Stimulated activated CD8-positive, alpha-beta memory T cell treated with anti-CD3 and anti-CD28 coated beads, Interleukin-4, amount 100 ng/mL, for 48 hours (primary cell): ENCODE measurements at places on chromosomes 16 and 17.

- no peak for DNase-seq
Measured at GRCh38 chr17:72862276-72862999, 230.1 kb downstream of the SLC39A11 start.

GRCh38 chr17:77460514-77461046 is 319.8 kb downstream of the SEC14L1 start:
- DNase-seq = peak; percentile 53

GRCh38 chr17:35018814-35019213 is 38.5 kb downstream of the LIG3 start:
- DNase-seq = no peak

DNA sequence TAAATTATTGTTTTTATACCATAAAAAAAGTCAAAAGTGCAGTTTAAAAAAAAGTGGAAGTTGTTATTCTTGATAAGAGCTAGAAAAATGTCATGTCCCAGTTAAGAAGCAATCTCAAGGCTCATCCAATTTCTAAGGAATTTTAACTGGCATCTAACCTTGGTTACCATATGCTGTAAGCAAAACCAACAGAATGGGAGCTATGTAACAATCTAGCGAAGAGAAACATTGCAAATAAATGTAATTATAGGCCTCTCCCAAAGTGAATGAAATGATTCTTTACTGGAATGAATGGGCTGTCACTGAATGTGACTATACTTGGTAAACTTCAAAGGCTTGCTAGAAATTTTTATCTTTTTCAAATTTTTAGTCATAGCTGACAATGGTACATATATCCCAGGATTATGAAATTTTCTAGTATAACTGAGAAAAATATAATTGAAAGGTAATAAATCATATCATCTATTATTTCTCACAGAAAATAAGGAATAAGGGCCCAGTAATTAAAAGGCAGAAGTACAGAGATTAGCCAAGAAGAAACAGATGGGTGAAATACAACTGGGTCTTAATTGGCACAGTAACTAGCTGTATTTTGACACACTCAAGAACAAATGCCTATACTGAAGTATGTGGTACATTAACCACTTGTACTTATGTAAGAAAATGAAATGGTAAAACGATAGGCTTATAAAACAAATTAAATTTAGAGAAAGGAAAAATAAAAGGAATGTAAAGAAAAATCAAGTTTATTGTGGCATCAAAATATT is 61.5 kb downstream of the NETO2 start:
- no peak for DNase-seq

DNA sequence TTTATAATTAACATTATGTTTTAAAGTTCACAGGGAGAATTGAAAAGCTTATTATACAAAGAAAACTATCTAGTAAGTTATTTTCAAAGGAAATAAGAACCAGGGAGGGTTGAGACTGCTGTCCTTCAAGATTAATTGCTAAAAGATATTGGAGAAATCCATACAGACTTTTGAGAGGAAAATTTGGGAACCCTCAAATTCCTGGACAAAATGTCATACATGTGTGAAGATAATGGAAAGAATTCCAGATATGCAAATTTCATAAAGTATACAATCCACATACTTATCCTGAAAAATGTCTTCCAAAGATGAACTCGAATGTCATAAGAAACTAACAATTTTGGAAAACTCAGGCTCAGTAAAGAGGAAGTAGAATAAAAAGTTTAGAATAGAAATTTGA is 213.8 kb downstream of the HS3ST3A1 start:
- DNase-seq = no peak

DNA sequence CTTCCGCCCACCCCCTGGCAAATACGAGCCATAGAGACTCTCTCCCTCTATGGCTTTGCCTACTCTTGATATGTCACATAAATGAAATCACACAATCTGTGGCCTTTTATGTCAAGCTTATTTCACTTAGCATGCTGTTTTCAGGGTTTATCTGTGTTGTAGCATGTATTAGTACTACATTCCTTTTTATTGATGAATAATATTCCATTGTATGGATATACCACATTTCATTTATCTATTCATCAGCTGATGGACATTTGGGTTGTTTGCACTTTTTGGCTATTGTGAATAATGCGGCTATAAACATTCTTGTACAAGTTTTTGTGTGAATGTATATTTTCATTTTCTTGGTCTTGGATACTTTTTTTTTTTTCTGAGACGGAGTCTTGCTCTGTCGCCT is 37.0 kb upstream of the DHX8 start:
- DNase-seq = no peak

DNA sequence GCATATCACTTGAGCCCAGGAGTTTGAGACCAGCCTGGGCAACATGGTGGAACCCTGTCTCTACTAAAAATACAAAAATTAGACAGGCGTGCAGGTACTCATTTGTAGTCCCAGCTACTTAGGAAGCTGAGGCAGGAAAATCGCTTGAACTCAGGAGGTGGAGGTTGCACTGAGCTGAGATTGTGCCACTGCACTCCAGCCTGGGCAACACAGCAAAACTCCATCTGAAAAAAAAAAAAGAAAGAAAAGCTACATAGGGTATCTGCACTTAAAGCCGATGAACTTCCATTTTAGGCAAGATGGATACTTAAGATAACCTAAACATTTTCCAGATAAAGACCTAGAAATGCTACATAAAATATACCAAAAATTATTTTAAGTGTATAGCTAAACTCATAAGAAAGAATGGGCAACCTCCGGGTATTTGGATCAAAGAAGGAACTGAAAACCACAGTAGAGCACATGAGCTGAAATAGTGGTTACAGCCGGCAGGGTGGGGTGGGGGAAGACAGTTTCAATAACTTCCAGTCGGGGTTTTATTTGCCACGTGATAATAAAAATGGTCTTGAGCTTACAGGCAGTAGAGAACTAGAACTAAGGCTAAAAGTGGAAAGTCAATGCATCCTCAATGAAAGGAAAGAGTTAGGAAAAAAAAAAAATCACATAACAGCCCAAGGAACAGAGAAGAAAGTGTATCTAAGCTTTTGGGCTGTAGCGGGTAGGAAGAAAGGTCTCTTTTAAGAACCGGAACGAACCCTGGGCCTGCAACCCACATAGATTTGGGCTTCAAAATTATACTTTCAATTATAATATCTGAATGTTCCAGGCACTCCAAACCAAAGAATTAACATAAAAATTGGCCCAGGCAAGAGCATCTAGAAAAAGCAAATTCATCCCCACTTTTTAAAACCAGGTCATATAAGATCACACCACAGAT is 53.1 kb downstream of the CFDP1 start:
- peak; percentile 37 for DNase-seq

GRCh38 chr17:7588553-7589203 is 1.2 kb downstream of the SOX15 start:
- no peak for DNase-seq

DNA sequence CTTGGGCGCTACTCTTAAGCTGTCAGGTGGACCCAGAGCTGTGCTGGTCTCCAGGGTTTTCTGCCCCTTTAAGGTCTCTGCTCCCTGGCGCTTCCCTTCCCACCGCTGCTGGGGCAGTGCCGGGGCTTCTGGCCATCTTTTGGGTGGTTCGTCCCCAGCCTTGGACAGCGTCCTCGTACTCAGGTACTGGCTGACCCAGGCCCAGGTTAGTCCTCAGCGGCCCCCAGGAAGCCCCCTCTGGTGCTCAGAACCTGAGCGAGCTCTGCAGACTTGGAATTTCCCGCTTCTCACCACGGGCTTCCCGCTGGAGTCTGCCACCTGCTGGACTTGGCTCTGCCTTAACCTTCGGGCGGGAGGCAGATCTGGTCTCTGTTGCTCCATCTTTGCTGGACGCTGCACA is 94.1 kb upstream of the ZNF750 start:
- no peak for DNase-seq

DNA sequence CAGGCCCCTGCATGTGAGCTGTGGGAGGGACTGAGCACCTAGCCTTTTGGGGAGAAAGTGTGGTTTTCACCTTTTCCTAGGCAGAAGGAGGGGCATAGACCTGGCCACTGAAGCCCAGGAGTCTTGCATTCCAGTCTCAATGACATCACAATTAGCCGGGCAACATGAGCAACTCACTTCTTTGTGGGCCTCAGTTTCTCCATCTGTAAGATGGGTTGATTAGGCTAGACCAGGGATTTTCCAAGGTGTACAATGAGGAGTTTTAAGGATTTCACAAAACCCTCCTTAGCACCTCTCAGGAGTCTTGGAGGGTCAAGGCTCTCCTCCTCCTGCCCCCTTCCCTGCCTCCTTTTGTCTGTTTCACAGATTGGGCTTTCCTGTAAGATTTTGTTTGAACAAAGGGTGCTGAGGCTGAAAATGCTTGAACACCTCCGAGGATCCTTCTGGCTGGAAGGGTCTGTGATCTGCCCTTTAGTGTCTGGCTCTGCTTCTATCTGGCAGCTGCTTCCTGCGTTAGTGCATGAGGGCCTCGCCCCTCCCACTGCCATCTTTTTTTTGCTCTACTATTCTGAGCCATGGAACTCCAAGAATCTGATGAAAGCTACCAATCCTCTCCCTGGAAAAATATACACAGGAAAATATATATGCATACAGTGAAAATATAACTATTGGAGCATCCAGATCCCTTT is 52.4 kb upstream of the ETV4 start:
- DNase-seq = no peak
